ENCODE measurements at places on chromosomes 12 and 14. TPM values are rescaled to one million over a fixed set of nuclear protein-coding genes. Genes with fewer than 3 reads are reported as not detected.

The SLC5A8 gene
- 0.04 TPM for polyA plus RNA-seq

The CD69 gene
- polyA plus RNA-seq = 1.8 TPM

The CCDC197 gene
- not detected for polyA plus RNA-seq

The CIROP gene
- polyA plus RNA-seq = 0.01 TPM

The CBX5 gene
- 4.9 TPM for polyA plus RNA-seq

The TPH2 gene
- polyA plus RNA-seq = not detected

The IL26 gene
- 0.06 TPM for polyA plus RNA-seq

The VRK1 gene
- 12.8 TPM for polyA plus RNA-seq

The TROAP gene
- polyA plus RNA-seq = 23.6 TPM

The TULP3 gene
- 12.8 TPM for polyA plus RNA-seq

The CMA1 gene
- not detected for polyA plus RNA-seq

The NRXN3 gene
- 1.7 TPM for polyA plus RNA-seq

The ZNF26 gene
- polyA plus RNA-seq = 3.4 TPM

The TPI1 gene
- polyA plus RNA-seq = 939 TPM

The BBOF1 gene
- polyA plus RNA-seq = 2.4 TPM

The SSTR1 gene
- polyA plus RNA-seq = 0.12 TPM
